ENCODE measurements at places on chromosomes 7 and 10.

GRCh38 chr10:34687434-34688210 is 127.5 kb downstream of the PARD3 start:
- DNase-seq, result no peak

DNA sequence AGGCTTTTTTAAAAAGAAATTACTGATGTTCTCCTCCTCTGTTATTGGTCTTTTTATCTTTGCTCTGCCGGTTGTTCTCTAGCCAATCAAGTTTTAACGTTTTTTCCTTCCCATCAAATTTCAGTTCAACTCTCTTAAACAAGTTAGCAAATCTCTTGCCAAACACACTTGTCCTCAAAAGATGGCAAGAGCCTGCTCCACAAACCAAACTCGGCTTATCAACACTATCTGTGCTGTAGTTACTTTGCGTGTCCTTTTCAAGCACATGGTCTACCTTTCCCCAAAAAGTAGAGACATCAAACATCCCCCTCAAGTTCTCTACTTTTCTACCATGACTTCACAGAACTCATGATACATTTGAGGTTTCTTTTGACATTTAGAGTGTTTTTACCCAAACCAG is 71.3 kb downstream of the OSBPL3 start:
- DNase-seq, result no peak

GRCh38 chr10:122551450-122551849 is 9.1 kb upstream of the DMBT1 start:
- DNase-seq, result no peak

- DNase-seq, result peak; percentile 59
Measured at GRCh38 chr7:41696323-41696916, 6.5 kb downstream of the INHBA start.

DNA sequence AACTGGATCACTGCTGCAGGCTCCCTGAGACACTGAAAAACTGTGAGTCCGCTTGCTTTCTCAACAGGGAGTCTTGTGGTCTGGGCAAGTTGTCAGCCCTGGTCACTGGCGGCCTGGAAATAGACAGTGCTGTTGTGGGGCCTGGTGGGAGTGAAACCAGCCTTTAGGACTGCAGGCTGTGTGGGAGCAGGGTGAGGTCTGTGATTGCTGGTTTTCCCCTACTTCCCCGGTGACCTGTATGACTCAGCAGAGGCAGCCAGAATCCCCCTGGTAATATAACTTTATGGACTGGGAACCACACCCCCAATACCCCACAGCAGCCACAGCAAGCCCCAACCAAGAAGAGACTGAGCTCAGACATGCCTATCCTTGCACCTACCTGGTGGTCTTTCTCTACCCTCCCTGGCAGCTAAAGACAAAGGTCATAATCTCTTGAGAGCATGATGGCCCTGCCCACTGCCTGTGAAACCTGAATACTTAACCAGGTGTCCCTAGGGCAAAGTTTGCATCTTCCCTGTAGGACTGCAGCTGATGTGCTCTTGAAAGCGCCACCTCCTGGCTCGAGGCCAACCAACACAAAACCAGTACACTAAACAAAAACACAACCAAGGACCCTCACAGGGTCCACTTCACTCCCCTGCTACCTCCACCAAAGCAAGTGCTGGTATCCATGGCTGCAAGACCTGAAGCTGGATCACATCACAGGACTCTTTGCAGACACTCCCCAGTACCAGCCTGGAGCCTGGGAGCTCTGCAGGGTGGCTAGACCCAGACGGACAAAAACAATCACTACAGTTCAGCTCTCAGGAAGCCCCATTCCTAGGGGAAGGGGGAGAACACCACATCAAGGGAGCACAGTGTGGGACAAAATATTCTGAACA is 7.2 kb upstream of the ADAM22 start:
- no peak for DNase-seq
